ENCODE measurements at places on chromosomes 1 and 21.

DNA sequence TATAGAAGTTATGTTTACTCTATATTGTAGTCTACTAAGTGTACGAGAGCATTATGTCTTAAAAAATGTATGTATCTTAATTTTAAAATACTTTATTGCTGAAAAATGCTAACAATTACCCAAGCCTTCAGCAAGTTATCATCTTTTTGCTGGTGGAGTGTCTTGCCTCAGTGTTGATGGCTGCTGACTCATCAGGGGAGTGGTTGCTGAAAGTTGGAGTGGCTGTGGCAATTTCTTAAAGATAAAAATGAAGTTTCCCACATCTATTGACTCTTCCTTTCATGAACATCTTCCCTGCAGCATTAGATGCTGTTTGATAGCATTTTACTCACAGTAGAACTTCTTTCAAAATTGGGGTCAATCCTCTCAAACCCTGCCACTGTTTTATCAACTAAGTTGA is 95.8 kb downstream of the CDC7 start:
- H3K4me3 ChIP-seq = no peak overlapping the region
- H3K36me3 ChIP-seq = no peaks in the 10 kb centered on the region
- H3K27ac ChIP-seq = no peak overlapping the region
- no peaks in the 10 kb centered on the region for H3K27me3 ChIP-seq

GRCh38 chr1:74689621-74690363 is 16.2 kb upstream of the ERICH3 start:
- peak; percentile 43 for DNase-seq
- no peaks in the 10 kb centered on the region for H3K36me3 ChIP-seq
- H3K4me1 ChIP-seq = peaks cover 12% of the 10 kb centered on the region
- no peaks in the 10 kb centered on the region for H3K27me3 ChIP-seq

- no peak overlapping the region for H3K27ac ChIP-seq
- no peaks in the 10 kb centered on the region for H3K27me3 ChIP-seq
- H3K36me3 ChIP-seq = no peaks in the 10 kb centered on the region
- no peak overlapping the region for H3K4me3 ChIP-seq
- H3K4me1 ChIP-seq = no peaks in the 10 kb centered on the region
Observed at GRCh38 chr21:32712043-32712442, 15.8 kb downstream of the SYNJ1 start.

DNA sequence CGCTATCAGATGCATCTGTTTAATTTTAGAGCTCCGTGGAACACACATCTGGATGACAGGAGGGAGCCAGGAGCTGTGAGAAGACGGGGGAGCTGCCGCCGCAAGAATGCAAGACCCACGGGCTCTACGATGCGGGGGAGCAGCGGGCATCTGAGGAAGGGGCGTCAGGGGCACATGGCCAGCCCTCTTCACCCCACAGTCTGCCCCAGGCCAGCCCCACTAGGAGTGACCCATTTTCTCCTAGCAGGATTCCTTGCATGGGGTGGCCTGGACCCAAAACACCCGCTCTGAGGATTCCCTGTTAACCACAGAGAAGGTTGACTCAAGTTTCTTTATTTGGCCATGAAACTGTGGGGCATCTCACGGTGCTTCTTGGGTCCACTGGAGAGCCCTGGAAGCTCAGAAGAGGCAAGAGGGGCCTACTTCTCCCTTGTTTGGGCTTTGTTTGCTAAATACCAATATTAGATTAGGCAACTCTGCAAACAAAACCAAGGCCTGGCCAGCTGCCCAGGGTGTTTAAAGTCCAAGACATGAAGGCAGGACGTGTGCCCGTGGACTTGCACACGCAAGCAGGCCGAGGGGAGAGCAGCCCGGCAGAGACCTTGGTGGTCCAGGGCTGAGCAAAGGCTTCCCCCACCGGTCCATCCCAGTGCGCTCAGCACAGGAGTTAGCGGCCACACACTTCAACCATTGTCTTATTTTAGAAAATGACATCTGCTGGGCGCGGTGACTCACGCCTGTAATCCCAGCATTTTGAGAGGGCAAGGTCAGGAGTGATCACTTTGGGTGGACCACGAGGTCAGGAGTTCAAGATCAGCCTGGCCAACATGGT is 89.8 kb downstream of the DHRS3 start:
- peak; percentile 82 for DNase-seq
- peak overlapping the region; percentile 62 for H3K27ac ChIP-seq

GRCh38 chr1:209265301-209265700 is 318.2 kb upstream of the CAMK1G start:
- no peaks in the 10 kb centered on the region for H3K27me3 ChIP-seq
- no peak for DNase-seq
- H3K4me3 ChIP-seq = no peak overlapping the region
- H3K4me1 ChIP-seq = peaks cover 13% of the 10 kb centered on the region
- no peak overlapping the region for H3K27ac ChIP-seq
- H3K36me3 ChIP-seq = no peaks in the 10 kb centered on the region

DNA sequence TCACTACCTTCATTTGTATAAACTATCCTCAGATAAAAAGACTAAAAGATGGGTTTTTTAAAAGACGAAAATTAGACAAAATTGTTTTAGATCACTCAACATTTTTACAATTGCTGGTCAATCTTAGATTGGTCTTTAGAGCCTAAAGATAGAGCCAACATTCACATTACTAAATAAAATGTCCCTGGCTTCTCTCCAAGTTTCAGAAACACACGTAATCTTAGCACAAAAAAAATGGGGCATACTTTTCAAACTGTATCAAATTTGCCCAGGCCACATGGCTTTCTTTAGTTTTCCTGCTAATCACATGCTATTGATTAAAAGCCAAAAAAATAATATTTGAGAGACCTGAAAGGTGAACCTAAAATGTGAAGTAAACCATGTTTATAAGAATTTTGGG is 288.1 kb downstream of the DPYD start:
- no peaks in the 10 kb centered on the region for H3K36me3 ChIP-seq
- H3K27me3 ChIP-seq = no peaks in the 10 kb centered on the region
- no peak for DNase-seq

DNA sequence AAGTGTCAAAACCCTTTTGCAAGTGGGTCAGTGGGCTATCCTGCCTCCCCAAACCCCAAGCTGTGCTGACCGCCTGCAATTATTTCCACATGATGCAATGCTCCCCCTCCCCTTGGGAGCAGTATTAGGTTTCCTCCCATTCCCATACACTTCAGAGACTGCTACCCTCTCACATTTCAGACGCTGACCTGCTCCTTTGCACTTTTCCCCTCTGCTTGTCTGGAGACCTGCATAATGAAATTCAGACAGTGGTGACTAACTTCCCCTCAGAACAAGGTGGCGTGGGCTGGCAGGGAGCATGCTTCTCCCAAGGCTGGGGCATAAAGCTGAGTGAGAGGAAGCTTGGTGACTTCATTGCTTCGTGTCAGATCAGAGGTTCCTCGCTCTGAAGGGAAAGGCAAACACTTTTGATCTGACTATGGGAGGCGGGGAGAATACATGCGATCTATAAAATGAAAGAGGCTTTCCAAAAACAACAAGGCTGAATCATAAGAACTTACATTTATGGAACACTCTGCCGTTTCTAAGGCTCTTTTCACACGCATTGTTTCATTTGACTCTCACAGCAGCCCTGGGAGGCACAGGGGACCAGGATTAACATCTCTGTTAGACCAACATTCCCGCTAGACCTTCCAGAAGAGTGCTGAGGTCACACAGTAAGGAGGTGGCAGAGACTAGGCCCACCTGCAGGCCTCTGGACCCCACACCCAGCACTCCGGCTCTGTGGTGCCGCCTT is 27.5 kb upstream of the ROR1 start:
- DNase-seq = peak; percentile 18
- H3K27me3 ChIP-seq = no peaks in the 10 kb centered on the region
- no peaks in the 10 kb centered on the region for H3K4me1 ChIP-seq
- no peak overlapping the region for H3K4me3 ChIP-seq
- H3K36me3 ChIP-seq = no peaks in the 10 kb centered on the region

- H3K27me3 ChIP-seq = no peaks in the 10 kb centered on the region
- no peaks in the 10 kb centered on the region for H3K36me3 ChIP-seq
- peak overlapping the region; percentile 100 for H3K4me3 ChIP-seq
- peaks cover 7% of the 10 kb centered on the region for H3K4me1 ChIP-seq
- DNase-seq = no peak
Observed at GRCh38 chr1:35882586-35882944, 444 bp upstream of the AGO1 start.

DNA sequence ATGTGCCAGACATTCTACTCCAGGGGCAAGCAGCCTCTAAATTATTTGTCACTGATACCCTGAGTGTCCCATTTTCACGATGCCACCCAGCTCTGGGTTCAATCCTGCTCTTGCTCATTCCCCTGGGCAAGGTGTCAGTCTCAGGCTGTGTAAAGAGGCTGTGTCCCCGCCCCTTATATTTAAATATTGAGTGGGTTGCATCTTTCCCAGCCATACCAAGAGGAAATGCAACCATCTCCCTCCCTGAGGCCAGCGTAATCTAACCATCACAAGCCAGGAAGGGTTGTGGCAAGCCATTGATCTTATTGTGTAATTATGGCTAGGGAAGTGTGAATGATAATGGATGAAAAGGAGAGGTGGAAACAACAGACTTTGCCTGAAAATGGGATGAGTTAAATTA is 54.7 kb upstream of the CLDN14 start:
- no peak overlapping the region for H3K27ac ChIP-seq
- H3K4me1 ChIP-seq = no peaks in the 10 kb centered on the region
- H3K4me3 ChIP-seq = no peak overlapping the region
- H3K27me3 ChIP-seq = no peaks in the 10 kb centered on the region
- no peak for DNase-seq
- H3K36me3 ChIP-seq = no peaks in the 10 kb centered on the region

DNA sequence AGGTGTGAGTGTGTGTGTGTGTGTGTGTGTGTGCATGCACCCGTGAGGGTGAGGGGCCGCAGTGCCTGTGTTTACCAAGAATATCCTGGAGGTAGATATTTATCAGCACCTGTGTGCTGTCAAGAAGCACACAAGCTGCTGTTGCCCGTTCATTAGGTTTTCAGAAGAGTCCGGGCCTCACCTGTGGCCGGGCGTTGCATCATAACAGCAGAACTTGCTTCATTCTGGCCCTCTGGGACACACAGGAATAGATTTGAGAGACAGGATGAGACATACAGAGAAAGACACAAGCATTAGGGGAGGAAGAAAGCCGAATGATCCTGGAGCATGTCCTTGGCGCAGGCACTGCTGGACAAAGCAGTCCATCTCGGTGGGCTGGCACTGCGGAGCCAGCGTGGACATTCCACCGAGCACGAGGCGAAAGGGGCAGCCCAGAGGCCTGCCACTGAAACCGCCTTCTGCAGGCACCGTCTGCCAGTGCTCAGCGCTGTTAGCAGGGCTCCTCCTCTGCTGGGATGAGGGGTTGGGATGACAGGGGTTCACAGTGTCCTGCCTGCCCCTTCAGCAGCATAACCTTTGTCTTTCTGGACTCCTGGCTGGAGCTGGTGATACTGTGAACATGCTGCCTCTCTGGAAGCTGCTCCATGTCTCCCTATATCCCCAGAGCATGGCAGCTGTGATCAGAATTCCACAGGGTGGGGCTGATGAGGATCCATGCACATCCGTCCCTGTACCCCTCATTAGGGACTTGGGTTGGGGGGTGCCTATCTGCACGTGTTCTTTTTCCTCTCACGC is 81.1 kb downstream of the PEX14 start:
- peak overlapping the region; percentile 26 for H3K27ac ChIP-seq
- no peaks in the 10 kb centered on the region for H3K4me1 ChIP-seq

DNA sequence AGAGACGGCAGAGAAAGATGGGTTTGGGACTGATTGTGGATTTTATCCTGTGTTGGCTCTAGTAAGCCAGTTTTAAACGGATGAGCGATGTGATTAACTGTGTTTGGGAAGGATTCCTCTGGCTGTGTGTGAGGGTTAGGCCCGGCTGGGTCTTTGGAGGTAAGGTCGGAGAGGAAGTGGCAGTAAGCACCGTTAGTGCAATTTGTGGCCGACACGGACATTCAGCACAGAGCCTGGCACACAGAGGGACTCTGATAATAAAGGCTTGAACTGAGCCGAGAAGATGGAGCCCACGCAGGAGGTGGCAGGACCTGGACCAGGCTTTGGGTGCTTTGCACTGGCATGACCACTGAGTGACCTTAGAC is 1.3 kb downstream of the MTFR1L start:
- H3K27me3 ChIP-seq = no peaks in the 10 kb centered on the region
- no peaks in the 10 kb centered on the region for H3K36me3 ChIP-seq
- peak overlapping the region; percentile 69 for H3K27ac ChIP-seq
- H3K4me1 ChIP-seq = peaks cover 16% of the 10 kb centered on the region
- no peak for DNase-seq

- no peak overlapping the region for H3K4me3 ChIP-seq
- H3K36me3 ChIP-seq = no peaks in the 10 kb centered on the region
- H3K27me3 ChIP-seq = no peaks in the 10 kb centered on the region
- H3K27ac ChIP-seq = no peak overlapping the region
- DNase-seq = no peak
Observed at GRCh38 chr1:238964631-238965030, 421.7 kb upstream of the CHRM3 start.

- DNase-seq = no peak
- H3K4me1 ChIP-seq = no peaks in the 10 kb centered on the region
- H3K36me3 ChIP-seq = no peaks in the 10 kb centered on the region
- no peaks in the 10 kb centered on the region for H3K27me3 ChIP-seq
Observed at GRCh38 chr1:19852036-19852435, 30.2 kb upstream of the OTUD3 start.

DNA sequence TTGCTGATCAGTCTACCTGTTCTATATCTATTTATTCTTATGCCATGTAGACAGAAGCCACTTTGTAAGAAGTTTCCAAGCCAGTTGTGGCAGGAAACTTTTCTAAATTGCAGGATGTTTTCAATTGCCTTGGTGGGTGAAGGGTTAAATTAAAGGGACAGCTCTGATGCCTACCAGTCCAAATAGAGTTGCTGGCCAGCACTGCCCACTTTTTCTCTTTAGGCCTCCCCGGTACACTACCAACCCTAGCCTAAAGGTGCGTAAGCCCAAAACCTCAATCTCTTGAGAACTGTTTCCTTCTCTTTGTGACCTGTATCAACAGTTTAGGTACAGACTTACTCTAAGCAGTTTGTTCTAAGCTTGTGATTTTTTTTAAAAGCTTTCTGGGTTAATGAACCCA is 15.5 kb downstream of the SUSD4 start:
- no peaks in the 10 kb centered on the region for H3K36me3 ChIP-seq
- H3K27me3 ChIP-seq = peaks cover 9% of the 10 kb centered on the region
- no peak overlapping the region for H3K4me3 ChIP-seq
- no peak overlapping the region for H3K27ac ChIP-seq
- no peaks in the 10 kb centered on the region for H3K4me1 ChIP-seq

GRCh38 chr1:242197907-242198820 is 199.3 kb upstream of the MAP1LC3C start:
- no peaks in the 10 kb centered on the region for H3K4me1 ChIP-seq
- no peak overlapping the region for H3K27ac ChIP-seq
- H3K4me3 ChIP-seq = no peak overlapping the region
- no peaks in the 10 kb centered on the region for H3K36me3 ChIP-seq
- DNase-seq = no peak
- peaks cover 58% of the 10 kb centered on the region for H3K27me3 ChIP-seq

DNA sequence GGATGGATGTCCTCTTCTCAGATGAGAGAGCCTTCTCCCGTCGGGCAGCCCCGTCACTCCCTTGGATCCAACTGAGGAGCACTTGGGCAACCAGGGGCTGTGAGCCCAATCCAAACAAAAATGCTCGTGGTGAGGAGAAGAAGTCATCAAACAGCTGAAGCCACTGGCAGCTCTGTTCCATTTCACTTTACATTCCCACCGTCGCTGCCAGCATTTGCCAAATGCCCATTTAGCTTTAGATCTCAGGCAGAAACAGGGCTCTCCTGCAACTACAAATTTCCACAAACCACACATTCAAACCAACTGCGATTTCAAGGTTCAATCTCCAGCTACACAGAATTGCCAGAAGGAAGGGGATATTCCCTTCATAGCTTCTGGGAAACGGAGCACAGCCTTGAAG is 634.6 kb downstream of the SMYD3 start:
- H3K27me3 ChIP-seq = no peaks in the 10 kb centered on the region
- no peak overlapping the region for H3K27ac ChIP-seq
- H3K4me3 ChIP-seq = no peak overlapping the region
- no peaks in the 10 kb centered on the region for H3K36me3 ChIP-seq
- no peaks in the 10 kb centered on the region for H3K4me1 ChIP-seq
- DNase-seq = no peak

Measured in PC-9 (cell line).